ENCODE measurements at places on chromosomes 3 and 15.

DNA sequence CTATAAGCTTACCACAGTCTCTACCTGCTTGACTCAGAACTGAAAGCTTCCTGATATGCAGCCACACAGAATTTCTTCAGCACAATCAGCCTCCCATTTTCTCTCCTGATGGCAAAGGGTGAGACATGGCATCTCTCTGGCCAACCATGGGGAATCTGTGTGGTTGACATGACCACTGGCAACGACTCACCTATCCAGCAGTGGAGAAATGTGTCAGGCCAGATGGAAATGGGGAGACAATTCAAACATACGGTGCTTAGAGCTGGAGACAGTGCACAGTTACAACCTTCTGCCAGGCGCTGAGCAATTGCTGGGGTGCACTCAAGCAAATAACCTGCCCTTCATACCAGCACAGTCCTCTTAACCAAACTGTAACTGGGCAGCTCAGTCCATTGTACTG lies 3.6 kb downstream of the ZNF385D start:
- no peak for DNase-seq

DNA sequence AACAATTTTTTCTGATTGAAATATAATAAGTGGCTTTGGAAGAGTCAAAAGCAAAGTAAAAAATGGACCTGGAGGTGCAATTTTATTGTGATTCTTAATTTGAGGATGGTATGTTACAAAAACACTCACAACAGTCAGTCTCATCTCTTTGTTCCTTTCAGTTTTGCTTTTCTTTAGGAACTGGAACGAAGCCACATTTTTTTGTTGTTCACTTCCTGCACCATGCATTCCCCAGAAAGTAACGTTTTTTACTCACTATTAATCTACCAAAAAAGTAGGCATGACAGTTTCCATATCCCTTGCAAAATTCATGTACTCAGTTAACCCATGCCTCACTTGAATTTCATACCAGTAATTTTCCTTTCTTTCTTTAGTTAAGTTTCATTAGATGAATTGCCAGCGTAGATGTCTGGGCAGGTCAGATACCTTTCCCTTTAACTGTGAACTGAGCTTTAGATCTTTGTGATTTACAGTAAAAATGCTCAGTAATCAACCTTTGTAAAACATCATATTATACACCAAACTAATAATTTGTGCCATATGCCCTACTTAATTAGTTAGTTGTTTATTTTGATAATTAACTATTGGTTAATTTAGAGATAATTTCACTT lies 384.3 kb downstream of the ROBO1 start:
- no peak for DNase-seq

DNA sequence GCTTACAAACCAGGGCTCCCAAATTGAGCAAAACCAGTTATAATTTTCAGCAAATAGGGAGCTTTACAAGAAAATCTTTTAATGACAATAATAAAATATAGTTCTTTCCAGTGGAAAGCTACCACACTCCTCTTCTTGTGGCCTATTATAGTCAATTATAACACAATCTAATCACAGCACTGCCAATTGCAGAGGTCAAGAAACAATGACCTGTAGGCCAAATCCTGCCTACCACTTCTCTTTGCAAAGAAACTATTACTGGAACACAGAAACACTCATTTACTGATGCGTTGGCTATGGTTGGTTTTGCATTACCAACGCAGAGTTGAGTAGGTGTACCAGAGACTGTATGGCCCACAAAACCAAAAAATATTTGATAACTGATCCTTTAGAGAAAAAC lies 110.5 kb downstream of the WDR72 start:
- no peak for DNase-seq

DNA sequence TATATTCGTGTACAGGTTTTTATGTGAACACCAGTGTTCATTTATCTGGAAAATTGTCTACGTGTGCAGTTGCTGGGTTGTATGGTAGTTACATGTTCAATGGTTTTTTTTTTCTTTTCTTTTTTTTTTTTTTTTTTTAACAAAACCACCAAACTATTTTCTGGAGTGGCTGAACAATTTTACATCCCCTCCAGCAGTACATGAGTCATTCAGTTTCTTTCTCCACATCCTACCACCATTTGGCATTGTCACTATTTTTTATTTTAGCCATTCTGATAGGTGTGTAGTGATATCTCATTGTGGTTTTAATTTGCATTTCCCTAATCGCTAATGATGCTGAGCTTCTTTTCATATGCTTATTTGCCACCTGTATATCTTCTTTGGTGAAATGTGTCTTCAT lies 256.3 kb upstream of the EOMES start:
- DNase-seq, result no peak

DNA sequence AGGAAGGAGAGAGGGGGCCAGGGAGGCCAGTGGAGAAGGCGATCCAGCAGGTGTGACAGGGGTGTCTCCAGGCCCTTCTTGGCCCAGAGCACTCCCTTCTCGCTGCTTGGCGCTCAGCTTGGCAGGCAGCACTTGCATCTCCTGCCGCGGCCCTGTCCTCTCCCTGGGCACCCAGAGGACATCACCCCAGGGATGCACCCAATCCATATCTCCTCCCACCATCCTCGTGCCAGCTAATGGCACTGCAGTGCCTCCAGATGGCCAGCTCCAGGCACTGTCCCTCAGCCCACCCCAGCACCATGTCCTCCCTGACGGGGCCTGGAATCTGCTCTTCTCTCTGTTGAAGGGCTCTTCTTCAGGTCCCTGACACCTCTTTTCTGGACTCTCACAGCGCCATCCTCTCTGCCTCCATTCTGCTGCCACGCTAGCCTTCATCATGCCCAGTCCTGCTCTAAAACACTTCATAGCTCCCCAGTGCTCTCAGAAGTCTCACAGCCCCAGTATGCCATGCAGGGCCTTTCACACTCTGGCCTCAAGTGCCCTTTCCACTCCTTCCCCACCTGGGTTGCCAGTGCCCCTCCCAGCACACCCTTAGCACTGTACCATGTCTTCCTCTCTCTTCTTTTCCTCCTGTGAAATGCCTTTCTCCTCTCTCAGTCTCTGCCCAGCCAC lies 106.8 kb upstream of the SLC6A11 start:
- DNase-seq, result no peak

DNA sequence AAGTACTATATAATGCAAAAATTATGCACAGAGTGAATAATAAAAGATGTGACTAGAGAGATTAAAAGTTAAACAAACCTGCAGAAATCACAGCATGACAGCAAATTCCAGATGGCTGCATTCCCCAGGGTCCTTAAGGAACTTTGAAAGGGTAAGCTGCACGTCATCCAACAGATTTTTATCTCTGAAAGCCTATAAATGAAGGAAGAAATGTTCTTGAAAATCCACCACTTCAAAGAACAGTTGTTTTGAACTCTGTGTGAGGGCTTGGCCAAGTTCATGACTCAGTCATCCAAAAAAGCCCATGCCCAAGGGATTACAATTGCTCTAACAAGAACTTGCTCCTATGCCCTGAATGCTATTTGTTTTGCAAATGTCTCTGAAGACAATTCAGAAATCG lies 603.6 kb downstream of the PLOD2 start:
- DNase-seq, result no peak

DNA sequence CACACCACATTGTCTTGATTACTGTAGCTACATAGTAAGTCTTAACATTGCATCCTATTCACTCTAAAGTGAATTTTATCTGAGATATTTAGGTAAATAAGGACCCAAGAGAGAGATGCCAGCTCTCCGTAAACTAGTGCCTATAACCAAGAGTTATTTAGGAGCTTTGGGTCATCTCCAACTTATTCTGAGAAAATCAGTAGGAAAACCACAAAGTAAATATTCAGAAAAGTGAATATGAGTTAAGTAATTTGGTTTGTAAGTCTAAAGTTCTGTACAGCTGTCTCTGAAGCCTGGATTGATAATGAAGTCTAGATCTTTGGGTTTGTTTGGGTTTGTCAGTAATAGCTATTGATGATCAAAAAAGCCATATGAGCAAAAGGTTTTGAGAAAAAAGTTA lies 120.0 kb downstream of the FNDC3B start:
- no peak for DNase-seq

DNA sequence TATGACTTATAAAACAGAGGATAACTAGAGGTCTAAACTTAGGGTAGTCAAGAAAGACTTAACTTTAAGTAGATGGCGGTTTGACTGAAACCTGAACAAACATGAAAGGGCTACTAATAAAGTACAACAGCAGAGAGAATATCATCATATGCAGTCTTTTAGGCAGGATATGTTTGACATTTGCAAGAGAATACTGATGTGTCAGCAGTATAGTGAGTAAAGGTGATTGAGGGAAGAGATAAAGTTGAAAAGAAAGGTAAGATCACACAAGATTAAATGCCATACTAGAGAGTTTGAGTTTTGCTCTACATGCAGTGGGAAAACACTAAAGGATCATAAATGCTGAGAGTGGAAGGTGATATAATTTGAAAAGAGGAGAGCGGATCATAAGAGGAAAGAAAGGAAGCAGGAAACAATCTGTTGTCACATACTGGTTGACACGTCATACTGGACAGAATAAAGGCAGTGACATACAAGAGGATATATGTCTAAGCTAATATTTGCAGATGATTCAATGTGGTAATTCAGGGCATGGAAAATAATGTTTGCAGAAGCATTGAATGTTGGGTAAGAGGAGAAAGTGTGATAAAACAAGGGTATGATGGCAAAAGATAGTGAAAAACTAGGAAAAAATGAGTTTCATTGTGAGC lies 223.0 kb downstream of the EPHA6 start:
- DNase-seq, result no peak

GRCh38 chr3:111238885-111239284 lies 167.3 kb downstream of the NECTIN3 start:
- DNase-seq, result no peak

- no peak for DNase-seq
These were observed 598.2 kb downstream of the NAALADL2 start for GRCh38 chr3:175457301-175457700.

DNA sequence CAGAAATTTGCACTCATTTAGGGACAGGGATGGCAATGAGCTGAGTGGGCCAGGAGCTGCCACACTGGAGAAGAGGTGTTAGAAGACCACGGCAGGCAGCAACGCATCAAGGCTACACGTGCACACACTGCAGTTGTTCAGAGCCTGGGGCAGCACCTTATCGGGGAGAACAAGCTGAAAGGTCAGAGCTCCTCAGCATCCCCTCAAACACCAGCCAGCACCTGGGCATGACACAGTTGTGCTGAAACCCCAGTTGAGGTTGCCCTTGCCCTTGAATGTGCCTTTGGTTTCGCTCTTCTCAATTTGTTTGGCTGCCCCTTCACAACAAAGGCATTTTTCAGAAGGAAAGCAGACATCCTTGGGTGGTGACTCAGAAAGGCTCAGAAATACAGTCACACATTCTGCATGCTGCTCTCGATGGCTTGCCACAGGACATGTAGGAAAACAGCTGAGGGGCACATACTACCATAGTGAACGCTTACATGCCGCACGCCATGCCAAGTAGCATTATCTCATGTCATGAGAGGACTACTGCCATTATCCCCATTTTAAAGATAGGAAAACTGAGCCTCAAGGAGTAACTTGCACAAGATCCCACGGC lies 57.6 kb downstream of the ST8SIA2 start:
- DNase-seq, result no peak

- DNase-seq, result no peak
These were observed 11.8 kb upstream of the MYO1E start for GRCh38 chr15:59384507-59384906.

DNA sequence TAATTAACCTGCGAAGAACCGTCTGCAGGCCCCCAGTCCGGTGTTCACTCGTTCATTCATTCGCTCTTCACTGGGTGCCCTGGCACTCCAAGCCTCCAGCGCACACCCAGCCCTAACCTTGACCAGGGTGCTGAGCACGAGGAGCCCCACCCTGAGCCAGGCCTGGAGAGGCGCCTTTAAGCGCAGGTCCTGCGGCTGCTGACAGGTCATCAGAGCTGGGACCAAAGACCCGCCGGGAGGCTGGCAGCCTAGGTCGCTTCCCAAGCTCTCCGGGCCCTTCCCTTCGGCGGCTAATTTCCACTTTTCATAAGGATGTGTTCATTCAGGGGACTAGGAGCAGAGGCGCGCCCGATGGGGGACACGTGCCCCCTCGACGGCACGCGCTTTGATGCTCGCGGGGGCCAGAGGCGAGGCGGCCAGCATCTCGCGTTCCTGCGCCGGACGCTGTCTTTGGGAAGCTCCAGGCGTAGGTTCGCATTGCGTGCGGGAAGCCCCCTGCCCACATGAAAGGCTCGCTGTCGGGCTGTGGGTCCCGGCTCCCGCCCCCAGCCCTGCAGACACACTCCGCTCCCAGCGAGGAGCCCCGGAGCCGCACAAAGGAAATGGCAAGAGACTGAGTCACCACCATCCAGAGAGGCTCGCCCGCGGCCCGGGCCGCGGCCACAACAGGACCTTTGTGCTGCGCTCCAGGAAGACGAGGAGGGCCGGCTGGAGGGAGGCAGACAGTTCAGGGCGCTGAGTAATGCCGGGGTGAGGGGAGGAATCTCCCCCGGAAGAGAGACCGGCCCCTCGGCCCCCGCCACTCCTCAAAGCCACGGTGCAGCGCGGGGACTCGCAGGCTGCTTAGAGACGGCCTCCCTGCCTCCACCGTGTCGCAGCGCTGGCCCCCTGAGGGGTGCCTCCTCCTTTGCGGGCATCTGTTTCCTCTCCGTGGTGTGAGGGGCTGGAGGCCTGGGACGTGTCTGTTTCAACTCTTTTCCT lies 266.4 kb upstream of the HES1 start:
- DNase-seq, result peak; percentile 9

- no peak for DNase-seq
These were observed 146.6 kb downstream of the CHSY1 start for GRCh38 chr15:101105059-101105891.

DNA sequence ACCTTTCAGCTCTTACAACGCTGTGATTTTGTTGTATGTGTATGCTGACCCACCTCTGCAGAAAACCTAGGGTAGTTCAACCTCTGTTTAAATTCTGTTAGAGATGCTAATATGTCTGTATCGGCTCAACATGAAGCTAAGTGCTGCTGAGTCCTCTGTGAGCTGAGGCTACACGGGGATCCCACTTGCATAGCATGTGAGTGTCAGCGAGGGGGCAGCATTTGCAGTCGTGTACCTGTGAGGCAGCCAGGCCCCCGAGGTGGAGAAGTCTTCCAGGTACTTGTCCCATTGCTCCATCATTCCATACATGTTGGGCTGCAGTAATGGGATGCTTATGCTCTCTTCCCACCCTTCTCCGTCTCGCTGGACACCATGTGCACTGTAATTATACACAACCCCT lies 3.7 kb downstream of the MKRN2OS start:
- DNase-seq, result no peak
